ENCODE measurements at places on chromosomes 3 and 15.

DNA sequence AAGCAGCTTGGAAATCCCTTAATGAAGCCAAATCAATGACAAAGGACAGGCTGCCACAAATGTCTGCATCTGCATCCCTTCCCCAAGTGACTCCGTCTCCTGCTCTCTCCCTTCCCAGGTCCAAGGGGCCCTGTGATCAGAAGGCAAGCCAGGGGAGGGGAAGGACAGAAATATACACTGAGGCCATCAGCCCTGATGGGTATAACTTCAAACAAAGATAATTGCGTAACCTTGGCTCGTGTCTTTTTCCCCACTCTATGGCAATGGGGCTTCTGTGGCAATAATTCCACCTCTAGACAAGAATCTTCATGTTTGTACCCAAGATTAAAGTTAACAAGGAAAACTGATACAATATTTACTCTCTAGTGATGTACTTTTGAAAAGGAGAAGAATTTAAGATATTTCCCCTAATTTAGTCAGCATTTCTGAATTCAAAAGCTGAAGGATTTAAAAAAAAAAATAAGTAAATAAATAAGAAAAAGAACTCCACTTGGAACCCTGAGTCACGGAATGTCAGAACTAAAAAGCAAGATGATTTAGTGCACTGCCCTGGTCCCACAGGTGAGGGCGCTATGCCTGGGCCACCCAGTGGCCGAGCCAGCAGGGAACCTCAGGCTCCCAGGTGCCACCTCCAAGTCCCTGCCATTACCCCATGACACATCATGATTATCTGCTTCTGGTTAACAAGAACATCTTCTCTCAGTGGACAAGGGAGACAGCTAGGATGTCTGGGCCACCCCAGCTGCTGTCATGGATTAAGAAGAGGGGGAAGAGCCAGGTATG lies 154.5 kb downstream of the STT3B start:
- no peak for DNase-seq

DNA sequence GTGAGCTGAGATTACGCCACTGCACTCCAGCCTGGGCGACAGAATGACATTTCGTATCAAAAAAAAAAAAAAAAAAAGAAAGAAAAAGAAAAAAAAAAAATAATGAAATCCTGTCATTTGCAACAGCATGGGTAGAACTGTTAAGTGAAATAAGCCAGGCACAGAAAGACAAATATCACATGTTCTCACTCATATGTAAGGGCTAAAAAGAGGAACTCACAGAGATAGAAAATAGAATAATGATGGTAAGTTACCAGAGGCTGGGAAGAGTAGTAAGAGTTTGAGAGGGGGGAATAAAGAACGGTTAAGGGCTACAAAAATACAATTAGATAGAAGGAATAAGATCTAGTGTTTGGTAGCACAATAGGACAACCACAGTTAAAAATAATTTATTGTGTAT lies 19.7 kb downstream of the DENND6A start:
- DNase-seq = no peak

DNA sequence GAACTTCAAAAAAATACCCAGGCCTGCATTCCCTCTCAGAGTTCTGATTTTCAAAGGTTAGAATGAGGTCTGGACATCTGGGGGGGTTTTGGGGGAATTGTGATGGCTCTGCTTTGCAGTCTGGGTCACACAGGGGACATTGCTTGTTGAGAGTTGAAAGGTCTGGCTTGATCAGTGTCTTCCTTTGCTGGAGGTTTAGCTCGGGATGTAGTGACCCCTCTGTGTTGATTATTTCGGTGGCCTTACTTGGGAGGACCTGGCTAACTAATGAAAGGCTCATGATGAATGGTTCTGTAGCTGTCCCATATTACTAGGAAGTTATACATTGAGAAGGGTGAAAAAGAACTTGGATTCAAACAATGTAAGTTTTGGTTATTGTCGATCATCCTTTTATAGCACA lies 23.7 kb downstream of the TPM1 start:
- no peak for DNase-seq

GRCh38 chr3:194598771-194599557 lies 34.3 kb downstream of the TMEM44 start:
- DNase-seq = no peak

DNA sequence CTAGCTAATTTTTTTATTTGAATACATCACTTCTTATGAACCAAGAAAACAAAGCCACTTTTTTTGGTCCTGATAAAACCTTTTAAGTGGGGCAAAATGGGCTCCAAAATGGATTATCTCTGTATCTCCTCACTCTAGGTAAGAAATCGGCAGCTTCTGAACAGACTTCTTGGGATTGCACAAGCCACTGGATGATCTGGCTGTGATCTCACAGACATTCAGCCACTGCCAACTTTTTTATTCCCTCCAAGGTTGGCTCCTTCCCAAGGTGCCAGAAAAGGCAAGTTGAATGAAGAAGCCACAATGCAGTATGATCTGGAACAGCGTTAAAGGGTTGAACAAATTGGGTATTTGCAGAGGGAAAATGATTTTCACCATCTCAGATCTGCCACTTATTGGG lies 73.2 kb downstream of the PRICKLE2 start:
- no peak for DNase-seq

DNA sequence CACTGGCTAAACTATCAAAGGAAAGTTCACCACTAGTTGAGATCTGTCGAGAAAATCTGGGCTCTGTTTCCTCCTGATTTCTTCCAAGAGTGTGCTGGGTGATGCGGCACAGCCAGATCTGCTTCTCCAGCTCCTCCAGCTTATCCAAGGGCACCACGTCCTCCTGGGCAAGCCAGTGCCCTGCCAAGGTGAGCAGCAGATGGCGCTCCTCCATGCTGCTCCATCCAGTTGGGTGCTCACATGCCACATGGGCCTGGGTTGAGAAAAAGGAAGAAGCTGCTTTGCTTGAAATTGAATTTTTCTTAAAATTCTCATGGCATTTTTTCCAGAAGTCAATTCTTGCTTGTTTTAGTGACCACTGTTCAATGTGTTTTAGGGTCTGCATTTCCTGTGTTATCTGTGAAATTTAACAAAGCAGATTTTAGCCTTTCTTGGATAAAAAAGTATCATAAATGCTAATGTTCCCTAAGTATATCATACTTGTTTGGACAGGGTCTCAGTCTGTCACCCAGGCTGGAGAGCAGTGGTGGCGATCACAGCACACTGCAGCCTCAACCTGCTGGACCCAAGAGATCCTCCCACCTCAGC lies 47.3 kb downstream of the EIF3J start:
- no peak for DNase-seq

- DNase-seq = no peak
These were observed 3.8 kb upstream of the KIF23 start for GRCh38 chr15:69410248-69410874.

- DNase-seq = no peak
These were observed 544.9 kb upstream of the CBLB start for GRCh38 chr3:106413683-106414082.

- no peak for DNase-seq
These were observed 15.3 kb upstream of the RPL32 start for GRCh38 chr3:12856626-12857025.

DNA sequence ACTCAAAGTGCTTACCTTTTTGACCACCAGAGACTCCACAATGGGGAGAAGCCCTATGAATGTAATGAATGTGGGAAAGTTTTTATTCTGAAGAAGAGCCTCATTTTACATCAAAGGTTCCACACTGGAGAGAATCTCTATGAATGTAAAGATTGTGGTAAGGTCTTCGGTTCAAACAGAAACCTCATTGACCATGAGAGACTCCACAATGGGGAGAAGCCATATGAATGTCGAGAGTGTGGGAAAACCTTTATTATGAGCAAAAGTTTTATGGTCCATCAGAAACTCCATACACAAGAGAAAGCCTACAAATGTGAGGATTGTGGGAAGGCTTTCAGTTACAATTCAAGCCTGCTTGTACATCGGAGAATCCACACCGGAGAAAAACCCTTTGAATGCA lies 5.5 kb upstream of the ZNF35 start:
- no peak for DNase-seq

- no peak for DNase-seq
These were observed 27.7 kb downstream of the MAGI1 start for GRCh38 chr3:66010739-66011655.

DNA sequence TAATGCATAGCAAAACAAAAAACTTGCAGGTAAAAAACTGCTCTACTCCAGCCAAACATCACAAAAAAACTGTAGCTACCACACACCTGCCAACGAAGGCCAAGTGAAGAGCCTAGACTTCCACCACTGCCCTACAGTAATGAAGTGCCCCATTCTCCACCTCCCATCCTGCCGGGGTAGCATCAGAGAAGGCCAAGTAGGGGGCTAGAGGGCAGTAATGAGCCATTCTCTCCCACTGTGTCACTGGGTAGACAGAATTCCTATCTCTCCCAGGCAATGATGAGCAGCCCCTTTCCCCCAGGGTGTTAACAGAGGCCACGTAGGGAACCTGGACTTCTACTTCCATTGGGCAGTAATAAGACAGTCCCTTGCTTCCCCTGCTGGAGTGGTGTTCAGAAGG lies 9.5 kb downstream of the SEC22C start:
- DNase-seq = no peak

DNA sequence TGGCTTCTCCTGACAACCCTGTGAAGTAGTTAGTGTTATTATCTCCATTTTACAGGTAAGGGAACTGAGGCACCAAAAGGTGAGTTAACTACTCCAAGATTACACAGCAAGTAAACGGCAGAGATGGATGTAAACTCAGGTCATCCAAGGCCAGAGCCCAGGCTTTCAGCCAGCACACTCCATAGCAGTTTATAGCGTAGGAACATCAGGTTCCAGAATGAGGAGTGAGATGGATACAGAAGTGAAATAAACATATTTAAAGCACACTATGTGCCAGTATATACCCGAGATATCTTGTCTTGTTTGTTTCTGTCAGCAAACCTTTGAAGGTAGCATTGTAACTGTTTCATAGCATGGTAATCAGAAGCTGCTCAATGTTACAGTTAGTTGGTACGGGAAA lies 279.0 kb downstream of the OXSM start:
- DNase-seq = no peak

DNA sequence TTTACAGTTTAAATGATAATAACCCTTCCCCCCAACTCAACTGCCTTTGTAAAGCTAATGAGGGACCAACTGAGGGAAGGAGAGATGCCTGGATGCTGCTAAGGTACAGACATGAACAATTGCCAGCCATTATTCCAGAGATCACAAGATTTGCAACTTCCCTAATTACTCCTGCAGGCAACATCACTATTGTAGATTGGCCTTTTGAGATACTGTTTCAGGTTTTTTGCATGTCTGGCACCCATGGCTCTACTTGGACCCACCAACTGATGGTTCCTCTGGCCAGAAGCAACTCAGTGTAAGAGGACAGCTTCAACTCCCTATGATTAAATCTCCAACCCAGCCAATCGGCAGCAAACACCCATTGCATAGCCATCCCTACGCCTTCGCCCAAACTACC lies 478.7 kb downstream of the FHIT start:
- no peak for DNase-seq
